T-cell (primary cell): ENCODE measurements at places on chromosomes 13 and 19.

GRCh38 chr13:80334597-80335260 is 6.2 kb downstream of the SPRY2 start:
- H3K27ac ChIP-seq, result no peak overlapping the region
- DNase-seq, result no peak
- no peaks in the 10 kb centered on the region for H3K36me3 ChIP-seq
- peaks cover 13% of the 10 kb centered on the region for H3K4me1 ChIP-seq

DNA sequence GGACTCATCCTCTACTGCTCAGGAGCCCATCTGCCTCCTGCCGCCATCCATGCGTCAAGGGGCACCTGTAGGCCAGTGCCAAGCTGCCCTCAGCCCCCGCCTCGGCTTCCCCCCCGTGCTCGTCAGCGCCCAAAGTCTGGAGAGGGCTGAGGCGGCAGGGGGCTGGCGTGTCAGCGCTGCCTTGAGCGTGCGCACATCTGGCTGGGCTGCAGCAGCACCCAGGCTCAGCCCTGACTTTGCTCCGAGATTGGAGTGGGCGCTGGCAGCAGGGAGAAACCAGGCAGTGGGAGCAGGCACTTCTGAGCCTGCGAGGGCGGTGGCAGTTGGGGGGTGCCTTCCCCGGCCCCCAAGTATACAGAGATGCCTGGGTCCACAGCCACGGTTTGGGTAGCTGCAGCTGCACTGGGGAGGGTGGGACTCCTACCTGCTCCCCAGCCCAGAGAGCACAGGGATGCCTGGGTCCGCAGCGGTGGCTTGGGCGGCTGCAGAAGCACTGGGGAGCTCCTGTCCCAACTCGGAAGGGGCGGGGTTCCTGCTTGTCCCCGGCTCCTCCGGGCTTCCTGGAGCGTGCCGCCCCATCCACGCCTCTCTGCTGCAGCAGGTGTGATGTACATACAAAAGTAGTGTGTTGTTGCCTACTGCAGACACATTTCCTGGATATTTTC is 44.8 kb upstream of the LPAR6 start:
- no peaks in the 10 kb centered on the region for H3K4me1 ChIP-seq
- H3K27me3 ChIP-seq, result no peaks in the 10 kb centered on the region
- peaks cover 3% of the 10 kb centered on the region for H3K36me3 ChIP-seq
- H3K4me3 ChIP-seq, result no peak overlapping the region
- DNase-seq, result no peak

DNA sequence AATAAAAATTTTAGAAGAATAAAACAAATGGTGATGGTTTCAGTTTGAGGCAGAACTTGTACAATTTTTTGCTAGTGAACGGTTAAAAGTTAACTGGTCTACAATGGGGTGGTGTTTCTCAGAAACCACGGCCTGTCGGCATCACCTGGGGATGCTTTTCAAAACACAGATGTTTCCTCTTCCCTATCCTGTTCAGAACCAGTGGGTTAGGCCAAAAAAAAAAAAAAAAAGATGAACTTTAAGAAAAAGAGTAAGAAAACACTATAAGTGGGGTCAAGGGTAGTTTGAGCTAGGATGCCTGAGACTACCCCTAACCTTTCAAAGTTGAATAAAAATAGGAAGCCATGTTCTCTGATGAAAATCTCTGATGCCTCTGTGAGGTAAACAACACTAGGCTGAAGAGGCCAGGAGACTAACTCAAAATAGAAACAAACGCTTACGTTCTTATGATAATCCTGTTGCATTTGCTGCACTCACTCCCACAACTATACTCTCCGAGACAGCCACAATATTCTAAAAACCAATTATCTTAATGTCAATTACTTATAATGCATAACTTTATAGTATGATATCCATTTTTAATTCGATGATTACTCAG is 3.3 kb downstream of the MTIF3 start:
- no peaks in the 10 kb centered on the region for H3K36me3 ChIP-seq
- peak; percentile 57 for DNase-seq
- no peaks in the 10 kb centered on the region for H3K27me3 ChIP-seq

GRCh38 chr19:1019980-1020867 is 699 bp downstream of the TMEM259 start:
- peak overlapping the region; percentile 35 for H3K27ac ChIP-seq
- peak; percentile 33 for DNase-seq
- peak overlapping the region; percentile 93 for H3K4me3 ChIP-seq
- H3K4me1 ChIP-seq, result peaks cover 10% of the 10 kb centered on the region
- H3K36me3 ChIP-seq, result peaks cover 9% of the 10 kb centered on the region
- H3K27me3 ChIP-seq, result no peaks in the 10 kb centered on the region

DNA sequence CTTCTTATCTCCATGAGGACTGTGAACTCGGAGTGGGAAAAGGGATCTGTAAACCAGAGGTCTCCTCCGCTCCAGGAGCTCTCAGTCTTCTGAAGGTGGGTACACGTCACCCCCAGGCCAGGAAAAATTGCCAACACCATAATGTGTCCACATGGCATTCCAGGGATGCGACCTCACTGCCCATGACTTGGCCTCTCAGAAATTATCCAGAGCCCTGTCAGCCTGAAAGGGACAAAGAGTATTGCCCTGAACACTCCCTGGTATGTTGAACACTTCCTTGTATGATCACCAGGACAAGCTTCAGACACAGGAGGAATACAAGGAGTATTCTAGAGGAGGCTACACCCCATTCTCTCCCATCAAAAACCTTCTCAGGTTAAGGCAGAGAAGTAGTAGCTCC is 81.0 kb upstream of the SLC7A1 start:
- H3K4me3 ChIP-seq, result no peak overlapping the region
- no peaks in the 10 kb centered on the region for H3K27me3 ChIP-seq
- DNase-seq, result no peak
- H3K36me3 ChIP-seq, result no peaks in the 10 kb centered on the region
- H3K27ac ChIP-seq, result no peak overlapping the region
- no peaks in the 10 kb centered on the region for H3K4me1 ChIP-seq

DNA sequence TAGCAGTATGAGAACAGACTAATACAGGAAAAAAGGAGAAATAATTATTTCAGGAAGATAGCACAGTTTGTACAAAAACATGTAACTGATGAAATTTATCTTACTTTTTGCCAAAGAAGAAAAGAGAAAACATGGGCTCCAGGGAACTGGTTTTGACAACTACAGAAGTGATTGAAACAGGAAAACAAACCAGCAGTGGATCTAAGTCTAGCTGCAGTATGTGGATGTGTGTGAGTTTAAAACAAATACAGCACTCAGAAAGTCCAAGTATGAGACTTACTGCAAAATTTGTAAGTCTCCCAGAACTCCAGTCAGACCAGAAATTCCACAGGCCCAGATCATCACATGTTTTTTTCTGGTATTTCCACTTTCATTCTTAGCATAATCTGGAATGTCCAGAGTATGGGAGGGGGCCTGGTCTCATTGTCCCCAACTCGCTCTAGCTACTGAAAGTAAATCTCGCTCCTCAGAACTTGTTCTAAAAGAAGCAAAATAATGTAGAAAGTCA is 259.5 kb downstream of the NHLRC3 start:
- H3K4me3 ChIP-seq, result no peak overlapping the region
- H3K27me3 ChIP-seq, result no peaks in the 10 kb centered on the region
- H3K36me3 ChIP-seq, result no peaks in the 10 kb centered on the region

- no peak overlapping the region for H3K27ac ChIP-seq
- DNase-seq, result no peak
- H3K27me3 ChIP-seq, result no peaks in the 10 kb centered on the region
- H3K4me3 ChIP-seq, result no peak overlapping the region
- H3K4me1 ChIP-seq, result no peaks in the 10 kb centered on the region
- peaks cover 13% of the 10 kb centered on the region for H3K36me3 ChIP-seq
Measured at GRCh38 chr19:37698216-37698615, 21.3 kb downstream of the ZNF607 start.
